ENCODE measurements at places on chromosomes 13 and 19.

DNA sequence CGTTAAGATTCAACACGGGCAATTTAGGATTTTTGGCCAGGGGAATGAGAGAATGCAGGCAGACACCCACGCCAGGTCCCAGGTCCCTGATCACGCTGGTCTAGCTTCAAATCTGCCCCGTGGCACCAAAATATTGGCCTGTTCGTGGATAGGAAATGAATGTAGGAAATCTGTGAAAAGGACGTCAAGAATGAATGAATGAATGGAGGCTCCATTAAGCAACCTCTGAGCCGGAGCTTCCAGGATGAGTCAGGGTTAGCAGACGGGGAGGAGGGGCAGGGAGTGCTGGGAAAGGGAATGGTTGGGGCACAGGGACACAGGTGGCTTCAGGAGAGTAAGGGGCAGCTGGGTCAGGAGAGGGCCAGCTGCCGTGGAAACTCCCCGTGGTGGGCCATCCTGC is 4.2 kb downstream of the SULT2B1 start:
- DNase-seq: no peak

- DNase-seq: no peak
Observed at GRCh38 chr13:88031980-88032559, 360.9 kb downstream of the SLITRK5 start.

- no peak for DNase-seq
Observed at GRCh38 chr19:38173291-38174041, 50.6 kb downstream of the DPF1 start.

- DNase-seq: no peak
Observed at GRCh38 chr13:31885994-31886393, 145.6 kb upstream of the FRY start.

GRCh38 chr19:19055701-19056100 is 8.1 kb upstream of the SLC25A42 start:
- no peak for DNase-seq

DNA sequence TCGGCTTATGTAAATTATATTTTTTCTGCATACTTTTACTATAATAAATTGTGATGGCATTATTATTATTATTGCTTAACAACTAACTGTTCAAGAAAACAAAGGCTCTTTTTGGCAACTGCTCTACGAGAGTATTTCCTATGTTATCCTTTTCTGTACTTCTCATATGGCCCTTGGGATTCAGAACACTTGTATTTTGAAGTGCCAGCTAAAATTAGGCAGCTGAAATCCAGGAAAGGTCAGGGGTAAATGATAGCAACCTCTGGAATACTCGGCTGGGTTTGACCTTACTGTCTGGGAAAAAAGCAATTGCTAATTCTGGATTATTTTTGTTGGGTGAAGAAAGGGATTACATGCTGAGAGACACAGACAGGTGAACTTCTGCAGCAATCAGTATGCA is 23.9 kb downstream of the EDNRB start:
- DNase-seq: no peak

GRCh38 chr19:31113293-31113692 is 235.9 kb downstream of the TSHZ3 start:
- DNase-seq: no peak

- DNase-seq: no peak
Observed at GRCh38 chr19:9797871-9798270, 21.0 kb downstream of the FBXL12 start.
